ENCODE measurements at places on chromosomes 3 and 15.
A peak's percentile ranks its signal among the peaks of the same experiment; 100 is the strongest.

DNA sequence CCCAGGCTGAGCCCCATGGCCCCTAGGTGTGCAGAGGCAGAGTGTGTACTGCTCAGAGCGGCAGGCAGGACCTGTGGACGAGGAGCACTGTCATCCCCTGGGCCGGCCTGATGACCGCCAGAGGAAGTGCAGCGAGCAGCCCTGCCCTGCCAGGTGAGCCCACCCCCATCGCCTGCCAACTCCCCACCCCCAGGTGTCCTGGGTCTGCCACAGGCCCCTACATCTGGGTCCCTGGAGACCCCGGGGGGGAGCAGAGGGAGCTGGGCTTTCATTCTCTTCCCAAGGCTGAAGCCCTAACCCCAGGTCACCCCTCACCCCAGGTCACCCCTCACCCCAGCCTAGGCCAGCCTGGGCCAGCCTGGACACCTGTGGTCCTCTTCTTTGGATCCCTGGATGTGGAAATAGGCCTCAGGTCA lies 93.1 kb downstream of the TBC1D2B start:
- DNase-seq, result no peak

DNA sequence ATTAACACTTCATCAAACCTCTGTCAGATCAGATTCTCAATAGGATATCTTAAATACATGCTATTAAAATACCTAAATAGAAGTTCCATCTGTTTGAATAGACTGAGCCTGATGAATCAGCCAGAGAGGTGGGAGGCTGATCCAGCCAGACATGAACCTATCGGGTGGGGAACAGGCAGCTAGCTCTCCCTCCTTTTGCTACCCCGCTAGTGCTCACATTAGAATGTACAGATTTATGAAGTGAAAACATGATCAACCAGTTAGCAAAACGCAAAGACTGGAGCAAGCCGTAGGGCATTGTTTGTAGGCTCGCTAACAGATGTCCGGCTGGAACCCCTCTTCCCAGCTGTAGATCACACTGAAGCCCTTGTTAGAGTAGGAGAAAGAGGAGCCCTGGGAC lies 54.4 kb downstream of the GTF2E1 start:
- no peak for DNase-seq

DNA sequence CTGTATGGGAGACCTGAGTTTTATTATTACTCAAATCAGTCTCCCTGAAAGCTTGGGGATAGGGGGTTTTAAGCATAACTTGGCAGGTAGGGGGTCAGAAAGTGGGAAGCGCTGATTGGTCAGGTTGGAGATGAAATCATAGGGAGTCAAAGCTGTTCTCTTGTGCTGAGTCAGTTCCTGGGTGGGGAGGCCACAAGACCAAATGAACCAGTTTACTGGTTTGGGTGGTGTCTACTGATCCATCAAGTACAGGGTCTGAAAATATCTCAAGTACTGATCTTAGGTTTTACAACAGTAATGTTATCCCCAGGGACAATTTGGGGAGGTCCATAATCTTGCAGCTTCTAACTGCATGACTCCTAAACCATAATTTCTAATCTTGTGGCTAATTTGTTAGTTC lies 17.8 kb upstream of the IQCF6 start:
- no peak for DNase-seq

GRCh38 chr3:98521897-98522543 lies 682 bp downstream of the CLDND1 start:
- peak; percentile 58 for DNase-seq

GRCh38 chr3:135008326-135008725 lies 213.3 kb downstream of the EPHB1 start:
- no peak for DNase-seq

DNA sequence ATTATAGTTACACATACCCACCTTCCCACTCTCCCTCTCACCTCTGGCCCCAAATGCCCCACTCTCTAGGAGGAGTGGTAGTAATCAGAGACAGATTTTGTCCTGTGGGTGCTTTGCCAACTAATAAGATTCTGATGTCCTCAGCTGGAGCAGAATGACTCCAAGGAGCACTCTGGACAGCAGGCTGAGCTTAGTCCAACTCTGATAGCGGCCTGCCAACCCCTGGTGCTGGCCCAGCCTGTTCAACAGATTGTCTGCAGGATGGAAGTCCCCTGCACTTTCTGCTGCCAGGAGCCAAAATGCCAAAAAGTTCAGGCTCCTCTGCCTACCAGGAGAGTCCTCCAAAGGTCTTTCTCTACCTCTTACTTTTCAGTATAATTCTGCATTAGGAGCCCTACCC lies 160.5 kb upstream of the UMPS start:
- no peak for DNase-seq

DNA sequence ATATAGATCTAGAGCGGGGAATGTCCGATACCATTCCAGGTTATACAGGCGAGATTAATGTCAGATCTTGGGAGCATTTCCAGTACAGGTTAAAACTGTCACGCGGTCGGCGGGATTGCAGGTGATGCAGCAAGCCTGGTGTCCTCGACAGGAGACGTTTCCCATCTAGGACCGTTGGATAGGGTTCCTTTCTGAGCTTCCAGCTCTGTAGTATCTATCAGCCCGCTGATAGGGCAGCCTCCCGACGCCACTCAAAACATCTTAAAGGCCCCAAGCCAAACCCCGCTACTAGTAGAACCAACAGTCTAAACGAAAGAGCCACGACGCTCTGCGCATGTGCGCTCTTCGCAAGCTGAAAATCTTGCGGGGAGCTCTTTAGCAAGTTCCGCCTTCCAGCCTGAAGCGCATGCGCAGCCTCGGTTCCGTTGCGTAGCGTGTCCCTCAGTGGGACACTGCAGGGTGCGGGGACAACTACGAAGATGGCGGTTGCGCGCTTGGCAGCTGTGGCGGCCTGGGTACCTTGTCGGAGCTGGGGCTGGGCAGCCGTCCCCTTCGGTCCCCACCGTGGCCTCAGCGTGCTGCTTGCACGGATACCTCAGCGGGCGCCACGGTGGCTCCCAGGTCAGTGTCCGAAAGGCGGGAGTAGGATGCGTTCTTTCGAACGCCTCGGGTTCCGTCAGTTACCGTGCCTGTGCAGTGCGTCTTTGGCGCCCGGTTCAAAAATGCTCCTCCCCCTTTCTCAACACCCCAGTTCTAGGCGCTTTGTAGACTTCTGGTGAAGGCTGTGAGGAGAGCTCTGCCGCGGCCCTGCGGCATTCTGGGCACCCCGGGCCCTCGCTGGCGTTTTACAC lies at the start of gene ABHD10:
Gene ABHD10 (plus strand): TSS at position 444 of the 851 bp plus-strand sequence. CDS start 36 bp downstream, at position 480.
- DNase-seq, result peak; percentile 99

DNA sequence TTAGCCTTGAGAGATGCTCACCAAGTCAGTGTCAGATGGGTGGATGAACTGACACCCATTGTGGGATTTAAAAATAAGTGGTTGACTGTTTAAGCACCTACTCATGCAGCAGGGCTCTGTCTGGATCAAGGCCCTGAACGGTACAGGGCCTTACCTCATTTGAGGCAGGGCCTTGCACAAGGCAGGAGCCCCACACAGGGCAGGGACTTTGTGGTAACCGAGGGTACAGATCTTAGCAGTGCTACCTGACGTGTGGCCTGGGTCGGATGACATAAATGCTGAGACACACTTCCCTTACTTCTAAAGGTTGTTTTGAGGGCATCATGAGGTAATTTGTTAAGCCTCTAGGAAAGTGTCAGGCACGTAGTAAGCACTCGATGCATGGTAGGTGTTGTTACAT lies 59.5 kb upstream of the PLXNA1 start:
- DNase-seq, result no peak

DNA sequence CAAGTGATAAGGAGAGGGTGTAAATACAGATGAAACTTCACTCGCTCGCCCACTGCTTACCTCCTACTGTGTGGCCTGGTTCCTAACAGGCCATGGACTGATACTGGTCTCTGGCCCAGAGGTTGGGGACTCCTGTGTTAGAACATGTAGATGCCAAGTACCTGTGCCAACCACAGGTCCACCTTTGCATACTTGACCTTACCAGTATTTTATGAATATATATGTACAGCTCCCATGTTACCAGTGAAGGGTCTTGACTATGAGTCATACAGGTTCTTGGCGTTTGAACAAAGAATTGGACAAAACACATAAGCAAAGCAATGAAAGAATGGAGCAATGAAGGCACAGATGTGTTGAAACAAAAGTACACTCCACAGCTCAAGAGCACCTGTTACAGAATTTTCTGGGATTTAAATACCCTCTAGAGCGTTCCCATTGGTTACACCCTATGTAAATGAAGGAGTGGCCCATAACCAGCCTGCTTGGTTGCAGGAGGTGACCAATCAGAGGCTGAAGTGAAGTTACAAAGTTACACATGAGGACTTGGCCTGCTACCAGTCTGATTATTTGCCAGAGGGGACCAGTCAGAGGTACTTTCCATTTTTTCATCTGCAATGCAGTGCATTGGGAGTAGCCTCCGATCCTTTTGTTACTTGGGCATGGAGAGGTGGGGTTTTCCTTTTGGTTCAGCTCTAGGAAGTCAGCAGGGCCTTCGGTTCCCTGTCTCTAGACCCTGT lies 1.7 kb upstream of the GFM1 start:
- DNase-seq, result no peak

DNA sequence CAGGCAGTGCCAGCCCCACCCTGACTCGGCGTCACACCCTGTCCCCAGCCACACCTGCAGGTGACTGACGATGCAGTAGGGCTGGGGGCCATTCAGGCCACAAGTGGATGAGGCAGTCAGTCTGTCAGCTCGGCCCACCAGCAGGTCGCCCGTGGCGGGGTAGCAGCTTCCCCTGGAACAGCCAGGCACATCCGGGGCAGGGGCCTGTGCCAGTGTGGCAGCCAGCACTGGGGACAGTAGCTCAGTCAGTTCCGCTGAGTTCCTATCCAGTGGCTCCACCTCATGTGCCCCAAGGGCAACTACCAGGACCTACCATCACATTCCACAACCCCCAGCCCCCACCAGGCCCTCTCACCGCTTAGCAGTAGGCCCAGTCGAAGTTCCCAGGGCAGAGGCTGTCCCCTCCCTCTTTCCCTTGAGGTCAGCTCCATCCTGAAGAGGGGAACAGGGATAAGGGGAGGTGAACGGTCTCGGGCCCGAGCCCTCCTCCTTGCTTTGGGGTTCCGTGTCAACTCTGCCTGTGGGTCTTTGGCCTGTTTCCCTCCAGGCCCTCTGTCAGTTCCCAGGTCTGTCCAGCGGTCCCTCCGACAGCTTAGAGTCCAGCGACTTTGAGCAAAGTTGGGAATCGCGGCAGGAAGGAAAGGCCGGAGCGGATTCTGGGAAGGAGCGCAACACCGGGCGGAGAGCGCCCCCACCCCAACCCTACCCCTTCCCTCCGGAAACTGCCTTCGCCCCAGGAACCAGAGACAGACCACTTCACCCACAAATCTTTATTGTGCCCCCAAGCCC lies at the start of gene LAMB2:
Gene LAMB2 (minus strand): TSS at position 614 of the 789 bp plus-strand sequence. CDS start 183 bp downstream, at position 431.
- DNase-seq, result peak; percentile 86

GRCh38 chr3:24726423-24726822 lies 231.8 kb upstream of the THRB start:
- DNase-seq, result no peak

- no peak for DNase-seq
Observed at GRCh38 chr3:127954640-127955039, 39.6 kb downstream of the KBTBD12 start.

- peak; percentile 63 for DNase-seq
Observed at GRCh38 chr15:92714077-92714476, 58.5 kb upstream of the FAM174B start.

Measured in sciatic nerve (tissue), 2 donors.